ENCODE measurements at places on chromosomes 2 and 18.

DNA sequence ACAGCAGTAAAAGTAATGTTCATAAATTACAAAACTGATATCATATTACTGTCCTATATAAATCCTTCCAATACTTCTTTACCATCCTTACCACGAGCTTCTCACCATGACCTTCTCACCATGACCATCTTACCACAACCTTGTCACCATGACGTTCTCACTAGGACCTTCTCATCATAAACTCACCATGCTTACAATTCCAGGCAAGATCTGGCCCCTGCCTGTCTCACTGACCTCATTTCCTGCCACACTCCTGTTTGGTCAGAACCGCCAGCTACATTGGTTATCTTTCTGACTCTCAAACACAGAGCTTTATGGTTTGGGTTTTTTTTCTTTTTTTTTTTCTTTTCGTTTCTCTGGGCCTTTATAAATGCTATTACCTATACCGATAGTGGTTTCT is 827.6 kb downstream of the RNF144A start:
- DNase-seq = no peak

- no peak for DNase-seq
Measured at GRCh38 chr2:71700658-71701397, 247.5 kb downstream of the DYSF start.

GRCh38 chr2:75698918-75699317 is 11.8 kb downstream of the GCFC2 start:
- no peak for DNase-seq

DNA sequence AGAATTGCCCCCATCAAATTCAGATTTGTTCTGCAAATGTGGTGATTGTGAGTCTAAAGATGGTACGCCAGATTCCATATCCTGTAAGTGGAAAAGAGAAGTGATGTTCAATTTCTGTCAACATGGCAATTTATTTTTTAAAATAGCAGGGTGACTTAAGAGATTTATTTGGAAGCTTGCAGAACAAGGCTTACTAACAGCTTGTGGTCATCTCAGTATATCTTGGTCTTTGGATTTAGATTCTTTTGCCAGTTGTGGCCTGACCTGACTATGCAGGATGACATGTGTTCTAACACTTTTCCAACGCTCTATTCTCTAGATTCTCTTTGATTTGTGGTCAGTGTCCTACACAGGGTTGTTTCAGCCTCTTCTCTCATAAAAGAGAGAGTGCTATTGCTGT is 74.4 kb downstream of the MAP3K20 start:
- DNase-seq = no peak

GRCh38 chr2:230891064-230891463 is 26.3 kb downstream of the ITM2C start:
- no peak for DNase-seq

DNA sequence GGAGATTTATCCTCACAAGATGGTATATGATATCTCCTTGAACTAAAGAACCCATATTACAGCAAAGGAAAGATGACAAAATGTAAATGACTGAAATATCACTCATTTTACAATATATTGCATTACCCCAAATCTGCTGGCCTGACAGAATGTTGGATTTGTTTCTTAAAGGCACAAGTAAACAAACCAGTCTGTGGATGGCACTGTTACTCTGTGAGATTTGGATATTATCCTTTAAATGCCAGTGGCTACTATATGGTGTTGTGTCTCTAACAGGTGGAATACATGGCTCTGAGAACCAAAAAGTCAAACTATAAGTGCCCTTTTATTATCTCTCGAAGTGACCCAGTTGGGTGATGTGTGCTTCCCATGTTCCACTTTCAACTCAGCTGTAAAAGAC is 125.7 kb downstream of the PDE1A start:
- no peak for DNase-seq

DNA sequence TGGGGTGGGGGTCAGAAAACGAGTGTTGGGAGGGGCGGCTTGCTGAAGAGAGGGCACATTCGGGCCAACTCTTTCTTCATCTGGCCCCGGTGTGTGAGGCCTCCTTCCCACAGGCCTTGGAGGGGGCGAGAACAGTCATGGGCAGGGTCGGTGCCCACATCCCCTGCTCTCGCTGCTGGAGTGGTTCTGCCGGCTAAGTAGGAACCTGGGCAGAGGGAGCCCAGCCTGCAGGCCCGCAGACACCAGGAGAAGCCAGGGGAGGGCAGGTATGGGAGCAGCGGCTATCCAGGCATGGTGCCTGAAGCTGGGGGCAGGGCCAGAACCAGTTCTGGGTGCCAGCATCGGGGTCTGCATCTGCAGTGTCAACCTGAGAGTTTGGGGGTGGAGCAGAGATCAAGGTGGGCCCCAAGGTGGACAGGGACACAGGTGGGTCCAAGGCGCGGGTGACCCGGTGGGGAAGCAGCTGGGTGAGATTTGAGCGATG is 46.6 kb upstream of the HPCAL1 start:
- no peak for DNase-seq

DNA sequence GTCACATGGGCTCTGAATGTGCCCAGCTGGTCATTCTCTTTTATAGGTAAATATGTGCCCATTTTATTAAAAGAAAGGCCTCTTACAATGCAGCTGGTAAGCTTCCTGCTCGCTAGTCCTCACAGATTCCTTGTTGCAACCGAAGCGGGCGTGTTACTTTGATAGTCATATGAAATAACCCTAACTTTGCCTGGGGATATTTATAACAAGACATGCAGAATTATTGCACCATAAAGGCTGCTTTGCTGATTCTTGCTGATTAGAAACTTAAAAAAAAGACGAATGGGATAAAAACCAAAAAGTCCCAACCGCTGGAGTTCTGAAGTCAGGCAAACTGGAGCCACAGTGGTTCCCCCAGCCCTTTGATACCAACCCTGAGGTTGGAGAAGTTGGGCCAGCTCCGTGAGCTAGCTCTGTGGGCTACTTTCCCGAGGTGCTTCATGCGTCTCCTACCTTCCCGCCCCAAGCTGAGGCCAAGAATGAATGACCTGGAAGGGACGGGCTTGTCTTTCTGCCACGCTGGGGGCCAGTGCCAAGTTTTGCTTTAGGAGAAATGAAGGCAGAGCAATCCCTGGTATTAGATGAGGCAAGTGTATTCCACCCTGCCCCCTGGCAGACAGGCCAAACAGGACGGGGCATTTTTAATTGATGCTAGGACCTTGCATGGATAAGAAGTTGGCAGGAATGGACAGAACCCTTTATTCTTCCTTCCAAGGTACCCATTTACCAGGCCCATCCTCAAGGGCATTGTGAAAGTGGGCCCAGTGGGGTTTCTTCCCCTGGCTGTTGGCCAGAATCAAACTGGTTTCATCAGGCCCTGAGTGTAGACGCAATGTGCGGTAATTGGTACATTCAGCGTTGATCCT is 140.4 kb downstream of the KCTD1 start:
- no peak for DNase-seq

- no peak for DNase-seq
Measured at GRCh38 chr18:35106845-35107148, 65.6 kb downstream of the MAPRE2 start.

DNA sequence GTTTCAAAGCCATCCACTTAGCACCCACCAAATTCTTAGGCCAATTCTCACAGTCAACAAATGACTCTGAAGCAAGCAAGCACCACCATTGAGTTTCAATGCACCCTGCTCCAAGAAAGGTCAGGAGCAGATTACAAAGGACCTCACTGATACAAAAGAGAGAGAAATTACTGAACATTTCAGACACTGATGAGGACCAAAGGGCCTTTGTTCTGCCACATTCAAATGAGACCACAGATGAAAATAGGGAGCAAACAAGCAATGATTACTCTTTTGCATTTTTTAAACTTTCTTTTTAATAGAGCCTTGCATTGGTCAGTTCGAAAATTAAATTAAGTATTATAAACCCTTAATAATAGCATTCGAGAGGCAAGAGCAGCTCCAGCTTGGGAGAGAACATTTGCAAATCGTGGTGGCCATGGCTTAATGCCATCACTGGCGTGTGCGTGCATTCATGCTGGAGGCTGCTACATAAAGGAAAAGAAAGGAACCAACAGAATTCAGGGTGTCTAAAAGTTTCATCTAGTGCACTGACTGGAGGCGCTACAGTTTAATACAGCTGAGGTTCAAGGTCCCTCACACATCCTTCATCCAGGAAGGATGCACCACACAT is 87.5 kb downstream of the KLF7 start:
- DNase-seq = no peak

DNA sequence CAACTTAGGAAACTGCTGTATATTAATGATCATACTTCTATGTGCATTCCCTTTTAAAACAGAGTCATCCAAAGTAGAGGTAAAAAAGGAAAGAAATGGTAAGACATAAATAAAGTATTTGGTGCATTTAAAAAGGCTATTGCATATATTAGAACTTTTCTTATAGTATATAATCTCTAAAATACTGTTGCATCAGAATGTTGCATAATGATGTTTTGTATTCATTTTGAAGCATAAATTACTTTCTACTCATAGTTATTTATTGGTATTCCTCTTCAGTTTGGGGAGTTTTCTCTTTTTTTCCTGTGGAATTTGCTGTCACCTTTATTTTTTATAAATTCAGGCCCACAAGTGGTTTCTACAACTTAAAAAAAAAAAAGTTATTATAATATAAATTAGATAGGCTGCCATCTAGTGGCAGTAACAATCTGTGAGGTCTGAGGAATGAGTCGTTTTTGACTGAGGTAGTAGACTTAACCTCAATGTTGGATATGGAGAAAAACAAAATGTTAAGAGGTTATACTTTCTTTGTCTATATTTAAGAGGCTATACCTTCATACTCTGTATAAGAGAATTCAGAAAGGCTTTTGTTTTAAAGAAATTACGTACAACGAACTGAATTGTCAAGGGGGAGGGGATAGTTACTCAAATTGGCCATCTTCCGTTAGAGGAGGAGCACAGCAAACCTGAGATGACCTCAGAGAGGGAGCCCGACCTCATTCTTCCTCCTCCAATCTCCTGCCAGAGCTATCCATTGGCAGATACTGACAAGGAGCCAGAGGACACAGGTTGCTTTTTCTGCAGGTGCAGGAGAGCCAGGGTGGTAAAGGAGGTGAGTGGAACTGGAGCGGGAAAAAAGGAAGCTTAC is 23.8 kb downstream of the ANKAR start:
- no peak for DNase-seq

DNA sequence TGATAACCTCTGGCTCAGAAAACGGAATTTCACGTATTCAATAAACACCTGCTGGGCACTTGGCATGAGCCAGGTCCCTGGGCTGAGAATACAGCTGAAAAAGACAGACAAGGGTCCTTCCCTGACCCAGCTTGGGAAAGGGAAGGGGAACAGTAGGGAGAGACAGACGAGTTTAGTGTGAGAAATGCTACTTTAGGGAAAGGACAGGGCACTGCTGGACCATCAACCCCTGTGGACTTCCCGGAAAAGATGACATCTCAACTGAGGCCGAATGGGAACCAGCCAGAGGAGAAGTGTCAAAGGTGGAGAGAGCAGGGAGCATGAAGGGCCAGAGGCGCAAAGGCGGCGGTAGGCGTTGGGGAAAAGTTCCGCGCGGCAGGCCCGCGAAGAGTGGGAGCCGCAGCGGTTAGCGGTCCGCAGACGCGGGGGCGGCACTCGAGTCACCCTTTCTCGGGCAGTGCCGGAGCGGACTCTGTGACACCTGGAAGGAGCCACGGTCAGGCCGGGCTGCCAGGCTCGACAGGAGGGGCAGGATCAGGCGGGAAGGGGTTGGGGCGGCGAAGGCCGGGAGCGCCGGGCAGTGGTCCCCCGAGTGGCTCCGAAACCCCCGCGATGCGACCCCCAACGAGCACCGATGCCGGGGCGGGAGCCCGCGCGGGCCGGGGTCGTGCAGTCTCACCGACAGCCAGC is 519 bp downstream of the TEX261 start:
- no peak for DNase-seq

DNA sequence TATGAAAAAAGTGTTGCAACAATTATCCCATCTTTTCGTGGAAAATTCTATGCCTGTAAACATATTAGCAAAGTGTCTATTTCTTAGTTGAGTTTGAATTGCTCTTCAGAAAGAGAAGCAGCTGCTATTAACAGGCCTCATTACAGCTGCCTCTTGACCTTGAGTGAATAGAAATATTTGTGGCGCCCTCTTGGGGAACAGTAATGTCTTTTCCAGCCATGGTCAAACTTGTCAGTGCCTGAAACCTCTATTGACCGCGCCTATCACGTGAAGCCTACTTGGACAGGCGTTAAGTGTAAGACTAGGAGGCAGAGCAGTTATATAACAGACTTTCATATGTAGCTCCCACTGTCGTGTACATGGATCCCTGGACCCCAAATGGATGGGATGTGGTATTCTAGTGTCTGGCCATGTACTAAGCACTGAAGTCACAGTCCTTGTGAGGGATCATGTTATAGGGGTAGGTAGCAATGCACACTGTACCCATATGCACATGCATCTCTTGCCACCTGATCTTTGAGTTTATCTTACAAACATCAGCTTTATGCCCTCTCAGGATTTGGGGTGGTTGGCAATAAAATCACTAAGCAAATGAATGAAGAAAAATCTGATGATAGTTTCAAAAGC is 245.0 kb downstream of the PTGR3 start:
- no peak for DNase-seq

DNA sequence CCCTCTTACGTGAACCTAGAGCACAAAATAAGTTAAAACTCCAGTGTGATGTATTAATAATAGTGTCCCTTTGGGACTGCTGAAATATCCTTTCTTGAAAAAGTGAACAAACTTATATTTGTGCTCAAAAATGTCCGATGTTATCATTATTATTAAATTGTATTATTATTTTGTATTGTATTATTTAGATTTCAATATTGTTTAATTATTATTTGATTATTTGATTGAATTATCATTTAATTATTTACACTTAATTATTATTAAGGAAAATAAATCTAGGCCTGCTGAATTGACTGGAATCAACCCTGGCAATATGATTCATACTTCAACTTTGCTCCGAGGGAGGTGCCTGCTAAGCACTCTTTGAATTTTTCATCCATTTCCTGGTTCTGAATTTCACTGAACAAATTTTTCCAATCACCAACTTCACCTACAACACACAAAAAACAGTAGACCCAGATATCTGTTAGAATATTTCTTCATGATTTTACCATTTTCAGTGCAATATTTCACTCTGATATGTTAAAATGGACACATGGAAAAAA is 10.9 kb upstream of the EIF2AK2 start:
- no peak for DNase-seq
